Mesenteric fat pad (tissue), 1 donor: ENCODE measurements at places on chromosomes 16 and 17.

- DNase-seq: peak; percentile 39
Observed at GRCh38 chr17:39751016-39751543, 13.3 kb downstream of the GRB7 start.

DNA sequence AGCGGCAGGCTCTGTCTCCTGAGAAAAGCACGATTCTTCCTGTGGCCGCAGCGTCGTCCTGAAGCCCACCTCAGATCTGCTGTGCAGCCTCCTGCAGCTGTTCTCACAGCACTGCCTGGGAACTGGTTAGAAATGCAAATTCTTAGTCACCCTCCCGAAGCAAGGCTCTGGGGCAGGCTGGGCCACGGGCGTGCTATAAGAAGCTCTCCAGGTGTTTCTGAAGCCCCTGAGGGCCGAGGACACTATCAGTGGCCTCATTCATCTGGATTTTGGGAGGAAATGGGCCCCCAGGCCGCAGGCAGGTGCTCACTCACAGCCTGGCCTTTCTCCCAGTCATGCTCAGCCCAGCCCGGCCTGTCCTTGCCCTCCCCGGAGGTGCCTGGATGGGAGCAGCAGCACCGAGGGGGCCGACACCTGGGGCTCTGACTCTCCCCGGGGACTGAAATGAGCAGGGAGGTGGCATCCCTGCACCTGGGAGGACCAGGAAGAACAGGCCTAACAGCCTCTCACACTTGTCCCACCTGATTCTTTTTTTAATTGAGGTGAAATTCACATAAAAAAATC lies 10.4 kb upstream of the NLRC3 start:
- no peak for DNase-seq

- DNase-seq: no peak
Observed at GRCh38 chr16:66904846-66905632, 13.6 kb downstream of the CDH16 start.

GRCh38 chr17:3973495-3974137 lies 9.4 kb upstream of the ATP2A3 start:
- no peak for DNase-seq

- no peak for DNase-seq
Observed at GRCh38 chr17:7988750-7989178, 13.7 kb upstream of the GUCY2D start.

DNA sequence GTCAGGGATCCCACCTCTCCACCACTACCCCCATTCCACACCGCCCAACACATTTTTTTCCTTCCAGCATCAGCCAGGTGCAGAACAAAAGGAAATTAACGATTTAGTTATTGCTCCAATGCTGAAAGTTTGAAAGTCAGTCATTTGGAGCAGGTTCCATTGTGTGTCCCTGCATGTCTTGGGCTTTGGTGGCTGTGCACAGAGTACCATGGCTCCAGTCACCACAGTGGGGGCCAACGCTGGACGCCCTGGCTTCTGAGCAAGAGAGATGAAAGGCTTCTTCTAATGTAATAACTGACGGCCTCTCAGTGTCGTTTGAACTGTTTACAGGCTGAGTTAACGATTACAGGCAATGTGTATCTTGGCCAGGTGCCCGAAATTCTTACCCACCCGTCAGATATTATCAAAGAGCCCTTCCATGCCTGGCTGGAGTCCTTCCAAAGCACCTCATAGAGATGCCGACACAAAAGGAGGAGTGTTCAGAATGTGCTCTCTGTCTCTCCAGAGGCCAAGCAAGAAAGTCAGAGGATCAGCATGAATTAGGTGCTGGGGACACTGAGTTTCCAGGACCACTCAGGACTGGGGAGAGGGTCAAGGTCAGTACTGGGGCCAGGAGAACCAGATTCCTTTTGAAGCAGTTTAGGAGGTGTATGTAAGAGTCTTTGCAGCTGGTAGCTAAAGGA lies 25.9 kb downstream of the RNF43 start:
- no peak for DNase-seq

DNA sequence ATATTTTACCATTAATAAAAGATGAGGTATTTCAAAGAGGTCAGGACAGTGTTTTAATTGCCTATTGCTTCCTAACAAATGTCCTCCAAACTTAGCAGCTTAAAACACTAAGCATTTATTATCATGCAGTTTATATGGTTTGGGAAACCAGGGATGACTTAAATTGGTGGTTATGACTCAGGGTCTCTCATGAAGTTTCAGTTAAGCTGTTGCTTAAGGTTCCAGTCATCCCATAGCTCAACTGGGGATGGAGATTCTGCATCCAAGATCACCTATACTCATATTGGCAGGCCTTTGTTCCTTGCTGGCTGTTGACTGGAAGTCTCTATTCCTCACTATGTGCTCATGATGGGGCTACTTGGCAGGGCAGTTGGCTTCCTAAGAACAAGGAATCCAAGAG lies 1329.9 kb upstream of the GOT2 start:
- DNase-seq: no peak

DNA sequence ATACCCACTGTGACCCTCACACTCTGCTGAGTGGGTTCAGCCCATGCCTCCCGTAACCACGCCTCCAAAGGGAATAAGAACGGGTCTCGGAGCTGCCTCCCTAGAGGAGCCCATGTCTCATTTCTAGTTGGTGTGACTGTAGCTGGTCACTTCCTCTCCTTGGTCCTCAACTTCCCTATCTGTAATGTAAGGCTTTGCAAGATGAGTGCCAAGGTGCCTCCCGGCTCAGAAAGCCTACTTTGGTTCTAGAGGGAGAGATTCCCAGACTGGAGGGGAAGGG lies 20.8 kb downstream of the C16orf74 start:
- DNase-seq: no peak

DNA sequence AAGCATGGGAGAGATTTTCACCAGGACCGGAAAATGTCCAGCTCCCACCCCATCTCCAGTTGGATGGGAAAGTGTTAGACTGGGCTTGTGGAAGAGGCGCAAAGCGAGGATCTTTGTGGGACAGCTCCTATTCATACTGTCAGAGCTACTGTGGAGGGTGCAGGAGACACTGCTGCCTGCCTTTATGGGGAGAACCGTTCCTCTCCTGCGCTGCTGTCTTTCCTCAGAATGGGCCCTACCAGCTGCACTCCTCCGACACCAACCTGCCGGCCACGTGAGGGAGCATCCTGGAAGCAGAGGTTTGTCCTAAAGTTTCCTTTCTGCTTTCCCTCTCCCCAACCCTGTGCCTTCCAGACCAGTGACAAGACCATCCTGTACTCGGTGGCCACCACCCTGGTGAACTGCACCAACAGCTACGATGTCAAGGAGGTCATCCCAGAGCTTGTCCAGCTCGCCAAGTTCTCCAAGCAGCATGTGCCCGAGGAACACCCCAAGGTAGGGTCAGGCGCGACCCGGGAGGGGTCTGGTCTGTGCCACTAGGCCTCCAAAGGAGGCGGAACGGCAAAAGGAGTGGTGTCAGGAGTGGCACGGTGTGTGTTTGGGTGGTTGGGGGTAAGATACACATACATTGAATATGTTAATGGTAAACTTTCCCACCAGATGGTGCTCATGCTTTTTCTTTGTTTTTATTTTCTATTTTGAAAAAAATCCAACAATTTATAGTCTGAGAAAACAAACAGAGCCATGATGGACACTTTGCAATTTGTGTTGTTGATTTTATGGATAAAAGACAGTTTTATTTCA lies 23.0 kb downstream of the SLC35G3 start:
- DNase-seq: peak; percentile 85

GRCh38 chr16:63737633-63738032 lies 1384.2 kb downstream of the CDH11 start:
- no peak for DNase-seq

DNA sequence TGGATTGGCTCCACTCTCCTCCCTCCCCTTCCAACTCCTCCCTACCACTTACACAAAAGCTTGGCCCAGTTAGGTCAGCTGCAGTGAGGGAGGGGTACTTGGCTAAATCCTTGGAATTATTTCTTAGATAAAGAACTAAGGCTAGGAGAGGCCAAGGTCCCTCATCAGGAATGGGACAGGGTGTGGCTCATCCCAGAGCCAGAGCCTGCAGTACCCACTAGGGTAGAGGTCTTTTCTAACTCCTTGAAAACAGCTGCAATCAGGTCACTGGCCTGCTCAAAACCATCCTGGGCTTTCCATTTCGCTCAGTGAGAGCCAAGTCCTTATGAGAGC lies 1.9 kb upstream of the SLC46A1 start:
- no peak for DNase-seq

DNA sequence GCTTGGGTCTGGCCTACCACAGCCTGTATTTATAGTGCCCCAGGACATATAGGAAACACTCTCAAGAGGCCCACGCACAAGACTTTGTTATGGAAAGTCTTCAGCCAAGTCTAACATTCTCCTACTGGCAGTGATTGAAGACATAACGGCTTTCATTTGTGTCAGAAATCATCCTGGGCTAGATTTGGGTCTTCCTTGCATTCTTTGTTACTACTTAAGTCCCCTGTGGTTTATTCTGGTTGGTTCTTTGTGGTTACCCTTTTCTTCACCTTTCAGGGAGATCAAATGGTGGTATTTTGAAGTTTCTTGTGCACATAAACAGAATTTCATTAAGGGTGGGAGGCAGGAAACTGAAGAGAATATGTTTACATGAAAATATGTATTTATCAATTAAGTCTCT lies 37.7 kb downstream of the REXO5 start:
- DNase-seq: no peak

- DNase-seq: no peak
Observed at GRCh38 chr17:48814504-48814903, 2.5 kb downstream of the TTLL6 start.

GRCh38 chr17:40432864-40433528 lies 10.3 kb upstream of the IGFBP4 start:
- DNase-seq: peak; percentile 84

GRCh38 chr17:32520104-32520701 lies 33.4 kb downstream of the CDK5R1 start:
- DNase-seq: no peak

DNA sequence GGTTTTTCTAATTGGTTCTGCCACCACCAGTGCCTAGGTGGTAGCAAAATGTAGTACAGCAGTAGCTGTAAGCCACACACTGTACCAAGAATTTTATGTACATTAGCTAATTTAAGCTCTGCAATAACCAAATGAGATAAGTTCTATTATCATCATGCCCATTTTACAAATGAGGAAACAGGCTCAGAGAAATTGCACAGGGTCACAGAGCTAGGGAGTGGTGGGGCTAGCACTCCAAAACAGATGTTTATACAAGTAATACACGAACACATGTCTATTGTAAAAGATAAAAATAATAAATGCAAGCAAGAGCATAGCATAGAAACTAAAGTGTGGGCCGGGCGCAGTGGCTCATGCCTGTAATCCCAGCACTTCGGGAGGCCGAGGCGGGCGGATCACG lies 13.6 kb downstream of the RSAD1 start:
- no peak for DNase-seq

DNA sequence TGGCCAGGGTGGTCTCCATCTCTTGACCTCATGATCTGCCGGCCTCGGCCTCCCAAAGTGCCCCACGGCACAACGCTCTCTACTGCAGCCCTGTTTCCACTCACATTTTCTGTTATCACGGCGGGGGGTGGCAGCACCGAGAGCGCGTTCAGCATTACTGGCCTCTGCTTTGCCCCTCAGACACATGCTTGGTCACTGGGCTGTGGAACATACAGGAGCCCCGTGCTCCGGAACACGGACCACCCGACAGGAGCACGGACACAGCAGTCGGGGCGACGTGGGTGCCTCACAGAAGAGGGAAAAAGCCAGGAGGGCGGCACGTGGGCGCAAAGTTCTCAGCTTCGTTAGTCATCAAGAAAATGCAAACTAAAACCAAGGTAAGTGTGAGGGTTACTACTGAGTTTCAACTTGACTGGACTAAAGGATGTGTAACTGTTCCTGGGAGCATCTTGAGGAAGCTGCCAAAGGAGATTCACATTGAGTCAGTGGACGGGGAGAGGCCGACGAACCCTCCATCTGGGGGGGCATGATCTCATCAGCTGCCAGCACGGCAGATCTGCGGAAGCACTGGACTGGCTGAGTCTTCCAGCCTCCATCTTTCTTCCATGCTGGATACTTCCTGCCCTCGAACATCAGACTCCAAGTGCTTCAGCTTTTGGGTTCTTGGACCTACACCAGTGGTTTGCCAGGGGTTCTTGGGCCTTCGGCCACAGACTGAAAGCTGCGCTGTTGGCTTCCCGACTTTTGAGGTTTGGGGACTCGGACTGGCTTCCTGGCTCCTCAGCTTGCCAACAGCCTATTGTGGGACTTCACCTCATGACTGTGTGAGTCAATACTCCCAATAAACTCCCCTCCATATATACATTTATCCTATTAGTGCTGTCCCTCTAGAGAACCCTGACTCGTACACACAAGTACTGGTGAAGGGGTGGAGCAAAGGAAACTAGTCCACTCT lies 106.8 kb downstream of the ZNF778 start:
- DNase-seq: no peak

DNA sequence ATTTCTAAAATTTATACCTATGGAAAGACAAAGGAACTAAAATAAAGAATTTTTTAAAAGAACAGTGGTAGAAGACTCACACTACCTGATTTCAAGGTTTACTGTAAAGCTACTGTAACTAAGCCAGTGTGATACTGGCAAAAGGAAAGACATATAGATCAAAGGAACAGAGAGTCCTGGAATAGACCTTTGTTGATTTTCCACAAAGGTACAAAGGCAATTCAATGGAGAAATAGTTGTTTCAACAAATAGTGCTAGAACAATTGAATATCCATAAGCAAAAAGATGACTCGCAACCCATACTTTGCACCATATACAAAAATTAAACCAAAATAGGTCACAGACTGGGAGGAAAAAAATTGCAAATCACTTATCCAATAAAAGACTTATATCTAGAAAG lies 36.7 kb downstream of the MYH10 start:
- DNase-seq: no peak

- no peak for DNase-seq
Observed at GRCh38 chr17:31460226-31460721, 68.8 kb downstream of the RAB11FIP4 start.

- DNase-seq: peak; percentile 14
Observed at GRCh38 chr17:68102318-68102758, 66.8 kb downstream of the KPNA2 start.

- DNase-seq: no peak
Observed at GRCh38 chr16:66575060-66575459, 4.2 kb upstream of the CMTM2 start.

GRCh38 chr17:2844416-2844815 lies 48.2 kb downstream of the RAP1GAP2 start:
- no peak for DNase-seq

DNA sequence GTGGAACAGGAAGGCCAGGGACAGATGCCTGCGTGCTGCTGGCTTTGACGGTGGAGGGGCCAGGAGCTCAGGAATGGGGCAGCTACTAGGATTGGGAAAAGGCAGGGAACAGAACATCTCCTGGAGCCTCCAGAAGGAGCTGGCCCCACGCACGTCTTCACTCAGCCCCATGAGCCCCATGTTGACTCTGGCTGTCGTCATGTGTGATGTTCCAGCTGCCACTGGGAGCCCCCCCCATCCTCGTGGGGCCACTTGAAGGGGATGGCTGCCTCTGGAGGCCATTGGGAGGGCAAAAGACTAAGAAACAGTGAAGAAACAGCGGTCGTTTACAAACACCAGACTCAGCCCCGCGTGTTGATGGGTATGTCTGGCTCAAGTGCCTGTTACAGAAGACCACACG lies 18.5 kb upstream of the APRT start:
- no peak for DNase-seq
